RPMI7951 (cell line): ENCODE measurements at places on chromosomes 7 and 10. TPM values are rescaled to one million over a fixed set of nuclear protein-coding genes. Genes with fewer than 3 reads are reported as not detected.

The LRRC4 gene
- under 0.01 TPM in 1 of 2 replicates, not detected in the other for total RNA-seq

The VGF gene
- total RNA-seq, result 0.12 and 0.59 TPM in 2 replicates

The ZKSCAN5 gene
- 12.7 and 15.4 TPM in 2 replicates for total RNA-seq

The GPR15LG gene
- not detected in 2 replicates for total RNA-seq

The PNLIPRP2 gene
- not detected in 2 replicates for total RNA-seq

The MICALL2 gene
- 16.0 and 20.1 TPM in 2 replicates for total RNA-seq

The INMT gene
- total RNA-seq, result 79.9 and 94.1 TPM in 2 replicates

The MYPN gene
- 1.4 and 1.8 TPM in 2 replicates for total RNA-seq

The PPP1R17 gene
- total RNA-seq, result not detected in 2 replicates

The ZP3 gene
- total RNA-seq, result 5.5 and 6.1 TPM in 2 replicates

The CYP2E1 gene
- total RNA-seq, result not detected in 2 replicates

The SLIT1 gene
- 0.12 and 0.29 TPM in 2 replicates for total RNA-seq

The SPDYE2 gene
- total RNA-seq, result not detected in 2 replicates

The HKDC1 gene
- total RNA-seq, result 3.9 and 7.6 TPM in 2 replicates

The WDFY4 gene
- total RNA-seq, result not detected in 2 replicates

The OR9A2 gene
- not detected in 2 replicates for total RNA-seq

- no peak for DNase-seq
Measured at GRCh38 chr10:76435157-76435556, 1003.7 kb downstream of the LRMDA start.

GRCh38 chr10:131110241-131110783 is 201.2 kb downstream of the TCERG1L start:
- DNase-seq, result no peak

DNA sequence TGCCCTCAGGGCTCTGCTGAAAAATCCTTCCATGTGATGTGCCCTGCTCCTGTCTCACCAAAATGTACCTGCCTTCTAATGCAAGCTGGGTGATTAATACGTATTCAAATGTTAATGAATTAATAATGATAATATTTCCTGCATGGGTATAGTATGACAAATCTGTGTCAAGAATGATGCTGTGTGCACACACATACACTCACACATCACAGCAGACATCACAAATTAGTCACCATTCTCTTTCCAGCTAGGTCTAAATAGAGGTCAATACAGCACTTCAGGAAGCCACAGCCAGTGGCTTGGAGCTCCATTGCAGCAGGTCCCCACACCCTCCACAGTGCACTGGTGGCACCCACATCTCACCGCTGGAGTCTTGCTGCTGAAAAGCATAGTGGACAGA is 681.2 kb upstream of the NRP1 start:
- DNase-seq, result no peak

DNA sequence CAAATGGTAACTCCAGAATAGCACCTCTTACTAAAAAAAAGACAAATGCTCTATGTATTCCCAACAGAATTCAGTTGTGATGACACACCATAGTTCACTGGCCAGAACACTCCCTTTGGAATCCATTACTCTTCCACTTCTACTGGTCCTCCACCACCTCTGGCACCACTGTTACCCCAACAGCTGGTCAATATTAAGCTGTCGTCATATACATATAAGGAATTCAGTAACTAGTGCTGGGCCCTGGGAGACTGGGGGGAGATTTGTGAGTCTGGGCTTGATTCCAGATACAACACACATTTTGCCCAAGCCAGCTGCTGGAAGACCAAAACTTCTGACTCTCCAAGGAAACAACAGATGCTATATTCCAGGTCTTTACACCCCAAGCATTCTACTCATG is 26.0 kb upstream of the ITGA8 start:
- peak; percentile 37 for DNase-seq

- no peak for DNase-seq
Measured at GRCh38 chr7:108528183-108528712, 2.3 kb upstream of the PNPLA8 start.

DNA sequence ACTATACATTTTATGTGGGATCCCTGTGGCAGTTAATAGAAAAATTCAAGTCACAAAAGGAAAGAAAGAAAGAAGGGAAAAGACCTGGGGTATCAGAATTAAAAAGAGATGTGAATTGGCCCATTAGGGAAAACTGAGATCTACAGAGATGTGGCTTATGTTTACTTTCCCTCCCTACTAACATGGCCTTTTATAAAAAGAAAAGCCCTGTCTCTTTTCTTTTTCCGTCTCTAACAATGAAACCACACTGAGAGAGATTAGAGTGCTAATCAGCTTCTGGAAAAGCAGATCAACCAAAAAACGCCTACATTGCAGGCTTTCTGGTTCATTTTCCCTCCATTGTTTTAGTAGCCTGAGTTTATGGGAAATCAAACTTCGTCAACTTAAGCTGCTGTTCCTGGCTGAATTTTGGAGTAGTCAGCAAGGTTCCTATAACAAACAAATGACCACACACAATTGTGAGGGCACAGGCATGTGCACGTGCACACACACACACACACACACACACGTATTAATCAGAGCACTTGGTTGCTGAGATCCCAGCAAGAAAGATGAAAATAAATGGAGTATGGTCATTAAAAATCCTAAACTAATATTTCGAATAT is 235.1 kb downstream of the SORCS1 start:
- DNase-seq, result no peak

DNA sequence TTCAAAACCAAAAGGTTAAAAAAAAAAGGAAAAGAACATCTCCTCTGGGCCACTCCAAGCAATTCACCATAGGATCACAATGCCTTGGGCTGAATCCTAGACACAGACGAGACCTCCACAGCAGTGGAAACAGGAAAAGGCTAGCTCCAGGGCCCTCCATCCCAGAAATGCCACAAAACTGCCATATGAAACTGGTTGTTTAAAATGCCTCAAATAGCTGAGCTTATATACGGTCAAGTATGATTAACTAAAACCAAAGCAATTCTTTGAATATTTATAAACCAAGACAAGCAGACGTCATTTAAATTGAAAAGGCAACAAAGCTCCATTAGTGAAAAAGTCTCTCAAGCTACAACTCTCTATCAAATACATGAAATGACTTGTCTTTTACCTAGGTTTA is 63.1 kb downstream of the DOCK4 start:
- DNase-seq, result peak; percentile 50

GRCh38 chr7:142114207-142114606 is 2.7 kb downstream of the MGAM2 start:
- DNase-seq, result no peak

DNA sequence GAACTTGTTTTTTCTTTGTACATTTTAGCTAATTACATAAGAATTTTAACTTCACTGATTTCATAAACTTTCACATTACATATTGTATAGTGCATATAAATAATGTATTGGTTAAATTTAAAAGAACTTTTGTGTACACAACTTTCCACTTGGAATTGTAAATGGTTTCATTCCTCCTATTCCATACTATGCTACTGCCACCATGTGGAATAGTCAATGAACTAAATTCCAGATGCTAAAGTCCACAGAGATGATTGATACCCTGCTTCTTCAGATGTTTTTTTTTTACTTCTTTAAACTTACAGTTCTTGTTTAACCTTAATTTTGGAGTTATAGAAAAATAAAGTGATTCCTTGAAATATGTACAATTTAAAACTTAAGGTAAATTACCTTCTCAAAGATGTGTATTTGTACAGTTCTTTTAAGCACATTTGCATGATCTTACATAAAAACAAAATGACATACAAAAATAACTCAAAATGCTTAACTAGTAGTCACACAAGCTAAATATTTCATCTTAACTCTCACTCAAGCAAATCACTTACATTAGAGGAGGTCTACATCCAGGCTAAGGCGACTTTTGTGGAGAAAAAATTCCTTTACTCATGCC is 247.6 kb upstream of the HGF start:
- peak; percentile 26 for DNase-seq

DNA sequence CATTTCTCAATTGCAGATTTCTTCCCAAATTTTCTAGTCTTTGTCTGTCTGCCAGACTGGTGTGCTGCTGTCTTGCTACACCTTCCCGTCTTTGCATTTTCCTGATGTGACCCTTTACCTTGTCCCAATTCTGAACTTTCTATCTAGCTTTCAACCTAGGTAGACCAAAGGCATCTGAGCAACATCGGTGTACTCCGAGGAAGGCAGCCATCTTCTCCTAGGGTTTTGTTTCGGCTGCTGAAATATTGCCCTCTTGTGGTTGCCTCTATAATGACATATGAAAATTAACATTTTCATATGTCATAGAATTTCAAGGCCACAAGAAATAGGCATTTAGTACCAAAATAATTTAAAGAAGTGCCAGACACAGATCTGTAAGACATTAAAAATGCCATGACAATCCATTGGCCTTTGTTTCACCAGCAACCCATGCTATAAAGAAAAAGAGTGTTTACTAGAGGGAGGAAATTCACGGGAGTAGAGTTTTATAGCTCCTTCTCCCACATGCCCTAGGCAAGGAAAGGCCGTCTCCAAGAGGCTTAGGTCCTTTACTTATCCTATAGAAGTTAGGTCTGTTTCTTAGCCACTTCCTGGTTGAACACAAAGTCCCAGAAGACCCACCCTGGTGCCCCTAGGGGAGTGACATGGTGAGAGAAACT is 23.4 kb downstream of the OR9A2 start:
- DNase-seq, result peak; percentile 44

- no peak for DNase-seq
Measured at GRCh38 chr7:121431996-121432395, 35.9 kb upstream of the FAM3C start.

- DNase-seq, result no peak
Measured at GRCh38 chr10:69494626-69495558, 43.6 kb downstream of the TSPAN15 start.

GRCh38 chr10:46234431-46235060 is 52.3 kb upstream of the ANTXRL start:
- DNase-seq, result no peak

DNA sequence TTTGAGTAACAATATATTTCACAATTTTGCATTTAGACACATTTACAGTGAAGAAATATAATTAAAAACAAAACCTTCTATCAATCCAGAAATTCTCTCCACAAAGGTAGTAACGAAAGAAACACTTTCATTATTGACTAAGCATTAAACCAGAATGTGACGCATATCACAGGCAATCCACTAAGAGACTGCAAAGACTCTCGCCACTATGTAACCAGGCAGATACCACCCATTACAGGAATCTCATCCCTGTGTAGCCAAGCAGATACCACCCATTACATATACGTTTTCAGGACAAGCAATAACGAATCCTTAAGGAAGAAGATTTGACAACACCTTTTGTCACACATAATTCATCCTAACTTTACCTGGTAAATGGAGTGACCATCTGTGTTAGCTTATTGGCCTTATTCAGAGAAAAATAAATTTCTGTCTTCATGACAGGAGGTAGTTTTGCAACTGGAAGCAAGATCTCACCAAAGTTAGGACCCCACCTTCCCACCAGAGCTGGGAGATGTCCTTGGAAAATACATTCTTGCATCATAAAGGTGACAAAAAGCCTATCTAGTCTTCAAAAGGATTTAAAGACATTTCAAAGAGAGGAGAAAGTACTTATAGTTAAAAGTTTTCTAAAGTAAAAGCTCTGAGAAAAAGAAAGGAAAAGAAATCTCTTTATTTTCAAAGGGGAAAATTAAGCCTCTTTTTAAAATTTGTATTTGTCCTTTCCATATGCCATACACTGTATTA is 30.8 kb downstream of the LRRC17 start:
- no peak for DNase-seq

GRCh38 chr7:5578495-5578894 is 154.9 kb upstream of the TNRC18 start:
- DNase-seq, result no peak

GRCh38 chr7:87505122-87505521 is 29.6 kb upstream of the ABCB4 start:
- no peak for DNase-seq

GRCh38 chr10:46052791-46053375 is 6.8 kb upstream of the MSMB start:
- DNase-seq, result no peak

- DNase-seq, result peak; percentile 81
Measured at GRCh38 chr7:141071260-141071854, 2.5 kb upstream of the TMEM178B start.

- DNase-seq, result no peak
Measured at GRCh38 chr10:69248117-69248730, 28.1 kb downstream of the HKDC1 start.

- DNase-seq, result peak; percentile 45
Measured at GRCh38 chr10:88278912-88279311, 304.2 kb downstream of the RNLS start.

- no peak for DNase-seq
Measured at GRCh38 chr10:78688230-78688900, 380.4 kb upstream of the ZMIZ1 start.

DNA sequence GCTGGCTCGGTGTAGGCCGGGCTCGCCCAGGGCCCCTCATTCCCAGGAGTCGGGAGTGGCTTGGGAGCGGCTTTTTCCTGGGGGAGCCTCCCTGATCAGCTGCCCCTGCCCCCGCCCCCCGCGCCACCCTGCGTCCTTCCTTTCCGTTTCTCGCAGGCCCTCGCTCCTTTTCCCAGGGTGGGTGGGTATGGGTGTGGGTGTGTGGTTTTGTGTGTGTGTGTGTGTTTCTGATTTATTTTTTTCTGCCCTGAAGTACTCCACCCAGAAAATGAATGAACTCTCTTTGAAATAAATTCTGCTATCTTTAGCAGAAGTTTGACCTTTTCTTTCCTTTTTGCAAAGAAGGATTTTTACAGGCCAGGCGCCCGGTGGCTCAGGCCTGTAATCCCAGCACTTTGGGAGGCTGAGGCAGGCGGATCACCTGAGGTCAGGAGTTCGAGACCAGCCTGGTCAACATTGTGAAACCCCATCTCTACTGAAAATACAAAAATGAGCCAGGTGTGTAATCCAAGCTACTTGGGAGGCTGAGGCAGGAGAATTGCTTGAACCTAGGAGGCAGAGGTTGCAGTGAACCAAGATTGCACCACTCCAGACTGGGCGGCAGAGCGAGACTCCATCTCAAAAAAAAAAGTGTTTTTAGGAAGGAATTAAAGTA is 30.0 kb upstream of the AP5Z1 start:
- no peak for DNase-seq

- peak; percentile 30 for DNase-seq
Measured at GRCh38 chr7:152108359-152108758, 82.9 kb downstream of the GALNT11 start.

- DNase-seq, result no peak
Measured at GRCh38 chr10:31515116-31515515, 196.1 kb downstream of the ZEB1 start.

- DNase-seq, result no peak
Measured at GRCh38 chr7:134992626-134993179, 6.4 kb downstream of the AGBL3 start.

- DNase-seq, result no peak
Measured at GRCh38 chr7:156993925-156994235, 16.6 kb downstream of the MNX1 start.

DNA sequence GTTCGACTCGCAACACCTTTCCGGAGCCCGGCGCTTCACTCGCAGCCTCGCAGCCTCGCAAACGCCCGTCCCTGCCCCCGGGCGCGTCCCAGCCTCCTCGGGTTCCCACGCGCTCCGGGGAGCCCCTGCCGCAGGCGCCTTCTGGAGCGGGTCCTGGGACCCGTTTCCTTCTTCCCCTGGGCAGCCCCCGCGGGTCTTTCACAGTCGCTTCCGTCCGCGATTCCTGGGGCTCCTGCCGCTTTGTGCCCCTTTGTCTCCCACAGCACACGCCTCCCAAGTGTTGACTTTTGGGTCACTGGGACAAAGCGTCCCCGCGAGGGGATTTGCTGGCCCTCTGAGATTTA is 140.7 kb downstream of the DYNC2I1 start:
- DNase-seq, result no peak
